ENCODE measurements at places on chromosomes 1 and 21.

- DNase-seq: no peak
These were observed 1.5 kb downstream of the IL22RA1 start for GRCh38 chr1:24141311-24141997.

DNA sequence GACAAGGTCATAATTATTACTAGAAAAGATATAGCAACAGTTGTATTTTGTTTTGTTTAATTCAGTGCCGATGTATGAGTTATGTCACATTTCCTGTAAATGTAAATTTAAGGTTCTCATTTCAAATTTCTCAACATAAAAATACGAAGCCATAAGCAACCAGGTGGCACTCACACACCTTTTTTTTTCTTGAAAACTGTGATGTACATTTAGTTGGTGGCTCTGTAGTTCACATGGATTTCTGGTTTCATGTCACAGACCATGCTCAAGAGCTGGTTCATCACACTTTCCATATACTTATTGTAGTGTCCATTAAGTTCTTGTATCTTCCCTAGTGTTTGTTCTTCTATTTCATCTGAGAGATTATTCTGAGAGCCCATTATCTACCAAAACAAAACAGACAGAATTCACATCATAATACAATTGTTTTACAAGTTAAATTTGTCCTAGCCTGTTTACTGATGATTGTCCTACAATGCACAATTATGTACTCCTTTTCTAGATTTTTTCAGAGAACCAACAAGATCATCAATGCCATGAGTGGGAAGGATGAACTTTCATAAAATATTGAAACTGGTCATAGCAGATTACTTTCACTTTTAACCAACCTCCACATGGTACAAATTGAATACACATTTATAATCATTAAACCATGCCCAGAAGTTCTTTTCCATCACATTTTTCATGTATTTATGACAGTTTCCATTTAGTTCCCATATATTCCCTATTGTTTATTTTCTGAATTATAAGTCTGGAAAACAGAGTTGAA is 17.1 kb downstream of the ATP6V1G3 start:
- no peak for DNase-seq

DNA sequence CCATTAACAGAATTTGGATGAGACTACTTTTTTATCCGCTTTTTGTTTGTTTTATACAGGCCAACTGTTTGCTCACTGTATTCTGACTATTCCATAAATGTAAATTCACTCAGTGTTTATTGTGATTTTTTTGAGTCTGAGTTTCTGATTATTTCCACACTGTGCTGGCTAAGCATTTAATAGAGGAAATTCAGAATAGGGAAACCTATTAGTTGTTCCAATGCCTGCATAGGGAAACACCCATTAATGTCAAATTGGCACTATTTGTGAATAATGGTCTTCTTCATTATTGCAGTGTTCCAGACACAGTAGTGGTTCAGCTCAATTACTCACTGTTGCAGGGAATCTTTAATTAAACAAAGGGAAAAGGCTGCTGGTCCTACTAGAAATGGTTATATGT is 174.7 kb upstream of the SGIP1 start:
- DNase-seq: no peak

- no peak for DNase-seq
These were observed 200.6 kb downstream of the BRINP3 start for GRCh38 chr1:190277107-190277506.

DNA sequence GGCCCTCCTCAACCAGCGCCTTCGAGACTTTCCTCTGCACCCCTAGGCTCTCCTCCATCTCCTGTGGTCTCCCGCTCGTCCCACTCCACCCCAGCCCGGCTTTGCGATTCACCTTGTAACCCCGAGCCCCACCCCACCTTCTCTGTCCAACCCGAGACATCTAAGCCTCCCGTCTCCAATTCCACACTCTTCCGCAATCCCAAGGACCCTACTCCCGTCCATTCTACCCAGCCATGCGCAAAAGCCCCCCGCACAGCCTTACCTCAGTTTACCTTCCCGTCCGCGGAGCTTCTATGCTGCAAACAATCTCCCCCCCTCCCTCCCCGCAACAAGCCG is 174 bp downstream of the SH3BP5L start:
- peak; percentile 27 for DNase-seq

DNA sequence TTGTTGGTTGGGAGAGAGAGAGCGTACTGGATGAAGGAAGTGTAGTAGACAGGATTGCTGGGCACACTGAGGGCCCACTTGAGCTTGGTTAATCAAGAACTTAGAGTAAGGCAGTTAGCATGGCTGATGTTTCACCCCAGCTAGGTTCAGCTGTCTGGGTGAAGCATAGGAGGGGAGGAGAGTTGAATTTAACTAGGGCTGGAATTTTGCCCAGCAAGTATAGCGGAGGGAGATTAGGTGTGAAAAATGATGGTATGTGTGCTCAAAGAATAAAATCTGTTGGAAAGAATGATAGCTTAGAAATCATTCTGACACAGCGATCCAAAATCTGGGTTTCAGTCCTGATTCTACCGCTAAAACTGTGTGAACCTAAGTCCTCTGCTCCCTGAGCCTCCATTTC is 461.5 kb upstream of the PROX1 start:
- no peak for DNase-seq

DNA sequence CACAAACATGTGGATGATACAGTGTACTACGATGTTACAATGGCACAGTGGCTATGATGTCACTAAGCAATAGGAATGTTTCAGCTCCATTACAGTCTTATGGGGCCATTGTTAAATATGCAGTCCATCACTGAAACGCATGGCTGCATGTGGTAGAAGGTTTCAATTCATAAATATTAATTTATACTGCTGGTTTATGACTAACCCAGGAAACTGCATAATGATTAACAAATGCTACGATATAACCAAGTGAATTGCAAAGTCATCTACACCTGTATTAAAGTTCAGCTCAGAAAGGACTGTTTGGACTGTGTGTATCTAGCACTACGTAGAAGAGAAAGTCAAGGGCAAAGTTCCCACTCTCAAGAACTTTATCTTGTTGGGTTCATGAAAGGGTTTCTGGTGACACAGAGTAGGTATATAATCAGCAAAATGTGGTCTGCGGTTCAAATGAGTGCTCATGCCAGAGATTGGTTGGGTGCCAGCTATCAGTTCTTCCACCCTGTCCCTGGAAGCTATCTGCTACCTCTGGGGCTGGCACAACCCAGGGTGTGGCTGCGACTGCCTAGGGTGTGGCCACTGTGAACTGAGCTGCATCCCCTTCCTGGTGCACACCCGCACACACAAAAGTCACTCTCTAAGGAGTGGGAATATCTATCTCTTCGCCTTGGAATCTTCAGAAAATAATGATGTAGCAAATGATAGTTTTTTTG is 14.8 kb downstream of the MGST3 start:
- DNase-seq: no peak

DNA sequence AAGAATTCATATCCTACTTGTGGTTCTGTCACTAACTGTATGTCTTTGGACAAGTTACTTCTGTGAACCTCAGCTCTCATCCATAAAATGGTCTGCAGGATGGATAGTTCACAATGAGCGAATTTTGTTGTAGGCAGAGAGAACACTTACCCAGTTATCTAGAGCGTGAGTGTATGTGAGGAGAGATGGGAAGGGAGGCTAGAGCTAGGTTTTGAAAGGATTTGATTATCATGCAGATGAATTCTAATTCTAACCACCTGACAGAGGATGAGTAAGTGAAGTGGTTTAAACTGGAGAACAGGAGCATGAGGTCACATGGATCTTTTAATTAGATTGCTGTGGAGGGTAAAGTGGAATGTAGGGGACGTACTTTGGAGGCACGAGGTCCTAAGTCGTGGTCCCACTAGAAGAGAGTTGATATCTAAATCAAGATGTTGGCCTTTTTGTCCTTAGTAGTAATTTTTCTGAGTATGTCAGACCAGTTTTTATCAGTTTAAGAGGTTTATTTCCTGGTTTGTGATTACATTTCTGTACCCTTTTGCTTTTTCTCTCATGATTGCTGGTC is 5.0 kb downstream of the SUCO start:
- DNase-seq: no peak

DNA sequence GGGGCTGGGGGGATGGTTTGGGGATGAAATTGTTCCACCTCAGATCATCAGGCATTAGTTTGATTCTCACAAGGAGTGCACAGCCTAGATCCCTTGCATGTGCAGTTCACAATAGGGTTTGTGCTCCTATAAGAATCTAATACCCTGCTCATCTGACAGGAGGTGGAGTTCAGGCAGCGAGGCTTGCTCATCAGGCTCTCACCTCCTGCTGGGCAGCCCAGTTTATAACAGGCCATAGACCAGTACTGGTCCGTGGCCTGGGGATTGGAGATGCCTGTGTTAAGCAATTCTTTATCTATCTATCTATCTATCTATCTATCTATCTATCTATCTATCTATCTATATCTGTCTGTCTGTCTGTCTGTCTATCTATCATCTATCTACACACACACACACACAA is 525.3 kb upstream of the DAB1 start:
- DNase-seq: no peak

DNA sequence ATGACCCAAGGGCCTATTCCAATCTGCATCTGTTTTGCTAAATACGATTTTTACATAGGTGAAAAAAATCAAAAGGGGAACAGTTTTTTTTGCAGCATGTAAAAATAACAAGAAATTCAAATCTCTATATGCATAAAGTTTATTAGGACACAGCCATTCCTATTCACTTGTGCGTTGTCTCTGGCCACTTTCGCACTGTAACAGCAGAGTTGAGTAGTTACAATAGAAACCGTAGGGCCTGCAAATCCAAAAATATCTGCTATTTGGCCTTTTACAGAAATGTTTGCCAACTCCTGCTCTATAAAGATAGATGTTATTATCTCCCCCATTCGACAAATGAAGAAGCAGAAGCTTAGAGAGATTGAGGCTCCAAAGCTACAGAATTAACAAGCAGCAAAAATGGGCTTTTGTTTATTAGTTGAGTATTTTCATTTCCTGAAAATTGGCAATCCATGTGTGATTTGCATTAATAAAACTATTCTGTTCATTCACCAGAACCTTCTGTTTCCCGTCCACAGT is 5.5 kb downstream of the DYNLT5 start:
- DNase-seq: no peak

DNA sequence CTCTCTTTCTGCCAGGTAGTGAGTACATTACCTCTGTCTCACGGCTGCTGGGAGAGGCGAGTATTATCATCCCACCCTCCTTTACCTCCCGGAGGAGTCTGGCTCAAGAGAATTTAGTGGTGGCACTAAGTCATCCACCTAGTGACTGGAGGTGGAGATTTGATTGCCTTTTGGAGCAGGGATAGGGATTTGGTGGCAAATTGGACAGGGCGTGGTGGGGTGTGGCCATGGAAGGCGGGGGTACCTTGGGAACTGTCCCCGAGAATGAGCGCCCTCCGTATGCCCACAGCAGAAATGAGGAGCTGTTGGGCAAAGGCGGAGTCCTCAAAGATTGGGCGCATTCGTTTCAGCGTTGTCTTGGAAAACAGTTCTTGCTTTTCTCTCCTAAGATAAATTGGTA is 32.1 kb upstream of the HMGN1 start:
- no peak for DNase-seq

- no peak for DNase-seq
These were observed 177.6 kb downstream of the RASAL2 start for GRCh38 chr1:178271471-178271870.

- DNase-seq: no peak
These were observed 52.2 kb downstream of the PUM1 start for GRCh38 chr1:31013187-31013864.

DNA sequence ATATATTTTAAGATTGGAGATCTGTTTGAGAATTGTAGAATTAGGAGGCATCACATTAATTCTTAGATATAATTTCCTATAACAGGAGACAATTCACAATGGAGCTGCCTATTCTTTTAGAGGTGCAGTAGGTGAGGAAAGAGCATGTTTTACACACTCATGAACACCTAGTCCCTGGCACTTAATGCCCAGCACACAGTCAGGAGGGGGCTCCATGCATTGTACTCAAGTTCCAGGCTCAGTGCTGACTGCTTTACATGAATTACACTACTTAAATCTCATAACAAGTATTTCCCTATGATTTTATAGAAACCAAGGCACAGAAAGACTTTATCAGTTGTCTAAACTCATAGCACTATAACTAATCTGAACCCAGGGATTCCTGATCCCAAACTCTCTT is 360 bp upstream of the GBP3 start:
- DNase-seq: no peak

- DNase-seq: no peak
These were observed 62.8 kb upstream of the PRRC2C start for GRCh38 chr1:171422511-171422910.

- DNase-seq: no peak
These were observed 25.5 kb upstream of the CCSAP start for GRCh38 chr1:229368347-229368746.

GRCh38 chr1:2564006-2564814 is 8.0 kb downstream of the TNFRSF14 start:
- DNase-seq: no peak

GRCh38 chr1:167643441-167643840 is 13.4 kb downstream of the RCSD1 start:
- no peak for DNase-seq

- DNase-seq: no peak
These were observed 543.3 kb downstream of the MATN1 start for GRCh38 chr1:30179942-30180543.

DNA sequence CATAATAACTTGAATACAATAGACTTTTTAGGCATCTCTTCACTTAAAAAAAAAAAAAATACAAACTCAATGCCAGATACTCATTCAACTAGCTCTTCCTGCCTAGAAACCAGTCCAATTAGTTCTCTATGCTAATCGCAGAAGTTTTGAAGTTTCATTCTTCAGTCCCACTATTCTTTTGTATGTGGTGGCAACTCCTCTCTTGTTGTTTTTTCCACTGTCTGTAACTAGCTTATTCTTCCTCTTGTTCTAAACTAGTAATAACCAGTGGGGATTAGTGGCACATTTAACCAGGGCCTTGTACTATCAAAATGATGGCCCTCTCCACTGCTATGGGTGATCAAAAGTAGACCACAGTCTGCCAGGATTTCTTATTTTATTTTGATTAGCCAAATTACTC is 52.5 kb downstream of the SELENOF start:
- no peak for DNase-seq
